Skin of body (tissue), 3 donors: ENCODE measurements at places on chromosomes 2 and 18. TPM values are rescaled to one million over a fixed set of nuclear protein-coding genes. Genes with fewer than 3 reads are reported as not detected.
A peak's percentile ranks its signal among the peaks of the same experiment; 100 is the strongest.

Gene GLI2
- total RNA-seq = 11.4 TPM

Gene AQP12B
- not detected for total RNA-seq

Gene SLC4A5
- 2.1 TPM for total RNA-seq

Gene CHST10
- total RNA-seq = 6.8 TPM

Gene ACVR1C
- total RNA-seq = 3.6 TPM

Gene RFX8
- total RNA-seq = 1.2 TPM

Gene PRLH
- not detected for total RNA-seq

GRCh38 chr2:70304498-70304897 is 2.6 kb upstream of the FAM136A start:
- DNase-seq = no peak

DNA sequence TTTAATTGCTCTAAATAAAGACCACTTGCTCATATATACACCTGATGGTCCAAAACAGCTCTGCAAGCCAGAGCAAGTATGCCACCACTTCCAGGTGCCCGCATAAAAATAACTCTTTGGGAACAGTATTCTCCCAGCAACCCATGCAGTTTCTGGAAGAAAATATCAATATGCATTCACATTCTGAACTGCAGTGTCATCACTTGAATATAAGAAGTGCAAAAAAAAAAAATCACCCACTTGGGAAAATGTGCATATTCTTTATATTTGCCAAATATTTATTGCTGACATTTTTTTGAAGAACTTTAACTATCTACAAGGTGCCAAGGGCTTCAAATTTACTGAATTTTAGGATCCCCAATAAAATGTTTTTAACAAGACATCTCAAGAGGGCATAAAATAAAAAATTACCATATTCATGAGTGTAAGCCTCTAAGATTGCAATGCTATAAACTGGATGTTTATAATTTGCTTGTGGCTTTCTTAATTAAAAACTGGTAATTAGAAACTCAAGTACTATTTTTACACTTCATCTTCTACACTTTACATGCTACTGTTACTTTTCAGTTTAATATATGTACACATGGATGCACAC is 360.6 kb upstream of the HNRNPA3 start:
- no peak for DNase-seq

- DNase-seq = no peak
Observed at GRCh38 chr2:224078656-224079055, 39.6 kb upstream of the SERPINE2 start.

DNA sequence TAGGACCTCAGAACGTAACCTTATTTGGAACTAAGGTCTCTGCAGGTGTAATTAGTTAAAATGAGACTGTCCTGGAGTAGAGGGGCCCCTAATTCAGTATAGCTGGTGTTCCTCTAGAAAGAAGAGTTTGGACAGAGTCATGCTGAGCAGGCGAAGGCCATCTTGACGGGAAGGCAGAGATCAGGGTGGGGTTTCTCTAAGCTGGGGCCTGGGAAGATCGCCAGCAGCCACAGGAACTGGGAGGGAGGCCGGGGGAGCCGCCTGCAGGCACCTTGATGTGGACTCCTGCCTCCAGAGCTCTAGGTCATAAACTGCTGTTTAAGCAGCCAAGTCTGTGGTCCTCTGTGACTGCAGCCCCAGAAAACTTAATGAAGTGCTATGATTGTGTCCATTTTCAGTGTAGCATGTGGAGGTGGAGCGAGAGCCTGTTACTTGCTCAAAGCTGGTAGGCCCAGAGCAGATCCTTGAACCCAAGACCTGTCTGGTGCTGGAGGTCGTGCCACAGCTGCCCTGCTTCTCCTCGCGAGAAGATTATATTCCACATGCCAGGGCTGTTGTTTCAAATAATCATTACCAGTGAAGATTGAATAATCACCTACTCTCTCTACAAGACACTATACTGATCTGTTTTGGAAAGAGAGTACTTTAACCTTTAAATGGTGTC is 105.7 kb downstream of the TPO start:
- DNase-seq = no peak

- DNase-seq = no peak
Observed at GRCh38 chr2:85924522-85924921, 35.7 kb upstream of the ST3GAL5 start.

DNA sequence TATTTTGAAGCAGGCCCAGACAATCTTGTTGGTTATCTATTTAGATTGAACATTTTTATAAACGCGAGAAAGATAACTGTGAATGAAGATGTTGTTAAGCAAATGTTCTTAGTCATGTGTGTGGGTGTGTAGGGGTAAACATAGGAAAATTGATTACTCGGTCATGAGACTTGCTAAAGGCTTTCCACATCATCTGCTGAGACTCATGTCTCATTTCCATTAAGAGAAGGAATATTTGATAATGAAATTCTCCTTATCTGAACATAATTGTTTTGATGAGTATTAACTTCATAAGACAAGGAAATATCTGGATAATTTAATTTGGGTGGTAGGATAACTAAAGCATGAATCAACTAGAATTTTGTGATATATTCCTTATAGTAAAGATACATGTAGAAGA is 19.7 kb downstream of the CCDC102B start:
- DNase-seq = no peak

DNA sequence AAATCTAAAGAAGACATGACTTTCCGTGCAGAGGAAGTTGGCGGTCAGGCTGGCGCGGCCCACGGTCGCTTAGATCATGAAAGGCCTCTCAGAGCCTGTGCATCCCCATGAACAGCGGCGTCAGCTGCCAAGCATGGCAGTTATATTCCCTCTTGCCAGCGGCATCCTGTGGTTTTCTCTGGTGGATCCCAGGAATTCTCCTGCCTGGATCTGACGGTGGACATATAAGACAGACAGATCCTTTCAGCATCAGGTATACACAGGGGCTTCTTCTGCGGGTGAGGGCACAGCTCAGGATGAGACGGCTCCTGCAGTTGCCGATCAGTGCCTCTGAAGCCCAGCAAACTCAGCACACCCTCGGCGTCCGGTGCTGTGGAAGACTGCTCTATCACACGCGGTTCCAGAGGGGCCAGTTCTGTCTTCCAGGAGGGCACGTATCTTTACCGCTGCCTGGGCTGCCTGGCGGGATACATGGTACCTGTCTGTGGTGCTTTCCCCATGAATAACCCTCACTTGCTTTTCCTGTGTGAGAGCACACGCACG is 157.8 kb downstream of the LDLRAD4 start:
- DNase-seq = no peak

- no peak for DNase-seq
Observed at GRCh38 chr2:230714136-230714480, 1.5 kb downstream of the CAB39 start.

GRCh38 chr18:54388203-54389142 is 30.8 kb downstream of the C18orf54 start:
- no peak for DNase-seq

DNA sequence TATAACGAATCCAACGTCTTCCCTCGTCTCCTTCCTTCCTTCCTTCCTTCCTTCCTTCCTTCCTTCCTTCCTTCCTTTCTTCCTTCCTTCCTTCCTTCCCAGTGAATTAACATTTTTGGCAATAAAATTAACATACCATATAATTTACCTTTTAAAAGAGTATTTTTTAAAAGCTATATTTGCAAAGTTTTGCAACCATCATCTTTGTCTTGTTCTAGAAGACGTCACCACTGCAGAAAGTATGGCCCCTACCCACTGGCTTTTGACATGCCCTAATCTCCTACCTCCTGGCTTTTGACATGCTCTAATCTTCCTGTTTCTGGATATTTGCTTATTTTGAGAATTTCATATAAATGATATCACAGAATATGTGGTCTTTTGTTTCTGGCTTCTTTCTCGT is 1023.9 kb upstream of the ZEB2 start:
- no peak for DNase-seq

DNA sequence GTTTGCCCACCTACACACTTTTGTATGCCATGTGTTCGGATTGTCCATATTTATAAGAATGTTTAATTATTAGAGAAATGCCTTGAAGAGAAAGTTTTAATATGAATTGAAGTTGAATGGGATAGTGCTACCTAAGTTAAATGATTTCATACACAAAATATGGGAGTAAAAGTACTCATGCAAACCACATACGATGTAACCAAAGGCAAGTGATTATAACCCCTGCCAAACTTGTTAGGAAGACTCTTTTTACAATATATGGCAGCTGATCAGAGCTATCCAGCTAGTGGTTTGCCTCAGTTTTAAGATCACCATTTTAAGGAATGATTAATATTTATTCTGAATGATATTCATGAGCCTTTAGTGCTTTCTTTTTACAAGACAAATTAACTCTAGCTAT is 106.7 kb downstream of the MYO1B start:
- DNase-seq = no peak

DNA sequence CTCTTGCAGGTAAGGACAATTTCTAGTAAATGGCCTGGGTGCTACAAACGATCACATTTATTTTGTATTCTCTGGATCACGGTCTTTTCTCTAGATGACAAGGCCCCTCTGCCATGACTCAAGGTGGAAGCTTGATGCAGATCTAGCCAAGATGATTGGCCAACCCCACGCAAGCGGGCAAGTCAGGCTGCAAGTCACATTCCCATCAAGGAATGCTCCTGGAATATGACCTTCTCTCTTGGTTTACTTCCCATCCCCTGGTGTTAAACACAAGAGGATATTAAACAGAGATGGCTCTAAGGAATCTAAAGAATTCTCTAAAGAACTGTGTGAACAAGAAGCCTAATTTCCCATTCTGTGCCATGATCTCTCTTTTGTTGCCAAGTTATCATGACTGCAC is 97.3 kb upstream of the SERPINE2 start:
- DNase-seq = no peak

GRCh38 chr2:1628893-1629292 is 115.4 kb downstream of the PXDN start:
- peak; percentile 40 for DNase-seq

- no peak for DNase-seq
Observed at GRCh38 chr2:242013771-242014170, 144.2 kb downstream of the RTP5 start.

GRCh38 chr2:85238607-85239006 is 89.2 kb downstream of the TGOLN2 start:
- DNase-seq = no peak

DNA sequence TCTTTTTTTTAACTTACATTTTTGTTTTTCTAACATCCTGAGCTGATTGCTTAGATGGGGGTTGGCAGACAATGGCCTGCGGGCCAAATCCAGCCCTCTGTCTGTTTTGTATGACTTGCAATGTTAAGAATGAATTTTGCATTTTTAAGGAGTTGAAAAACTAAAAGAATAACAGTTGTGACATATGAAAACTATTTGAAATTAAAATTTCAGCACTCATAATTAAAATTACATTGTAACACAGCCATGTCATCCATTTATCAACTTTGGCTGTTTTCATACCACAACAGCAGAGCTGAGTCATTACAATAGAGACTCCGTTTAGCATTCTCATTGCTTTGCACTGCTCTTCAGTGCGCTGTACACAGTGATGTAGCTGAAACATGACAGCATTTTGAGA is 94.1 kb upstream of the MC4R start:
- DNase-seq = no peak

DNA sequence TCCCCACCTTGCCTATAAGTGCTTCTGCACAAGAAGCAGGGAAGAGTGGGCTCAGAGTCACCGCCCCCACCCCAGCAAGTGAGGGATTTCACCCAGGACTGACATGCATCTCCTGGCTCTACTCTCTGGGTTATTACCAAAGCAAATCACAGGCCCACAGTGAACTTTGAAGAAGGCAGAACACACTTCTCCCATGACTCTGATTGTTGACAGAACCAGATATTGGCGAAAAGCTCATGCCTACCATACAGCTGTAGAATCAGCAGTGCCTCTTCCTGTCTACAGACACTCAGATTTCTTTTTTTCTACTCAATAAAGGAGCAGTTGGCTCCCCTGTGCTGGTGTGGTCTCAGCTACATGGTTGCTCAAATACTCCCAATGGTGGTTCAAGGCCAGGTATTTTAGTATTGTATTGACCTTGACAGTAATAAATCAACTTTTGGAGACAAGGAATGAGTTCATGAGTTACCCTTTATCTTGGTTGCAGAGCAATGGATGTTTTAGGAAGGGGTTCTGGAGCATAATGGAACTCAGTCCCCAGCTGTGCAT is 512.9 kb upstream of the ID2 start:
- DNase-seq = no peak

DNA sequence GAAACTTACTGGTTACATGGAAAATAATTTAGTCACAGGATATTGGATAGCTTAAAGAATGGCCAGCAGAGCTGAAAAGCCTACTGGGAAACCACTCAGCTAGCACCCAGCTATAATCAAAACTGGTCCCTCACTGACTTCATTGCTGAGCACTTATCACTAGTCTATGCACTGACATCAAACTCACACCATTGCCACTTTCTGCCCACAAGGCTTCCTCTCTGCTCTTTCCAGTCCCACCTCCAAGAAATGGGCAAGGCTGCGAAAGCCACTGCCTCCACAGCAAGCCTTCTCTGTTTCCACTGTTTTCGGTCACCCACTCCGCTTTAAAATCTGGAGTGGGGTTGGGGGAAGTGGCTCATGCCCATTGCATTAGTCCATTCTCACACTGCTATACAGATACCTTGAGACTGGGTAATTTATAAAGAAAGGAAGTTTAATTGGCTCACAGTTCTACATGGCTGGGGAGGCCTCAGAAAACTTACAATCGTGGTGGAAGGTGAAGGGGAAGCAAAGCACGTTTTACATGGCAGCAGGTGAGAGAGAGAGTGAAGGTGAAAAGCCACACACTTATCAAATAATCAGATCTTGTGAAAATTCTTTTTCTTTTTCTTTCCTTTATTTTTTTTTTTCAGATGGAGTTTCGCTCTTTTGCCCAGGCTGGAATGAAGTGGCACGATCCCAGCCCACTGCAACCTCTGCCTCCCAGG is 77.0 kb upstream of the CERS6 start:
- no peak for DNase-seq

DNA sequence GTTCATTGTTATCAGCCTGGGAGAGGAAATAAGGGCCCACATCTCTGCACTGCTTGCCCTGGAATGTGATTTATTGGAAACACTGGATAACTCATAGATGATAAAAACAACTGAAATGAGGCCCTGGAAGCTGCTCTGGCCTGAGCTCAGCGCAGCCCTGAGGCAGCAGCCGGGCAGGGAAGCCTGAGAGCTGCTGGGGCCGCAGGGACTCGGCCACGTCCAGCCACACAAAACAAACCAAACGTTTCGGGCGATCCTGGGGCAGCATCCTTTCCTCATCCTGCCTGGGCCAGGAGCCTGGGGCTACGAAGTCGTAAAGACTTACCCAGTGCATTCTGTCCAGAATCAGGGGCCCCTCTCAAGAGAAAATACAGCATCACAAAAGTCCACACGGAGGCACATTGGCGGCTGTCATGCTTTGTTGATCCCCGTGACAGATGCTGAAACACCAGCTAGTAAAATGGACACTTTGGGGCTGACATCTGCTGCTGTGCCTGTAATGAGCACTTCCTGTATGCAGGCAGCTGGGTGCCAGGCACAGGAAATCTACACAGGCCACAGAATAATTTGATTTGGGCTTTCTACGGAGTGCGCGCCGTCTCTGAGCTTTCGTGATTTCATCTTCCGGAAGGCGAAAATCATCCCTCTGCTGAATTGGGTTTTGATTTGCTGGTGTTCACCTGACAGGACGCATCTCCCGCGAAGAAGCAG is 250.6 kb downstream of the EIPR1 start:
- DNase-seq = peak; percentile 13

DNA sequence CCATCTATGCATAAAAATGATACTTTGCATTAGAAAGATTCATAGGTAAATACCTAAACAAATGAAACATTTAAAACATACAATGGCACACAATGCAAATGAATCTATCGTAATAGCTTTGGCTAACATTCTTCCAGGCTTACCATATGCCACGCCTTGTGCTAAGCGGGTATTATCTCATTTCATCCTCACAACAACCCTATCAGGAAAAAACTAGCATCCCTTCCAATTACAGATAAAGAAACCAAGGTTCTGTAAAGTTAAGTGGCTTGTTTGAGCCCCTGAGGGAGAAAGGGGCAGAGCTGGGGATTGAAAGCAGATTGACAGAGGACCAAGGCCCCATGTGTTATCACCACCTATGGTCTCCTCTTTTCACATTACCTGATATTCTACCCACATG is 145.4 kb upstream of the ETAA1 start:
- no peak for DNase-seq
